Renal pelvis (tissue), 12 donors: ENCODE measurements at places on chromosomes 1 and 21. TPM values are rescaled to one million over a fixed set of nuclear protein-coding genes. Genes with fewer than 3 reads are reported as not detected.

PALMD gene
- 1.9 TPM for polyA plus RNA-seq

PDC gene
- 0.33 TPM for polyA plus RNA-seq

CD53 gene
- 6.6 TPM for polyA plus RNA-seq

ADSS2 gene
- polyA plus RNA-seq, result 57.5 TPM

SYT14 gene
- 0.49 TPM for polyA plus RNA-seq

PGLYRP4 gene
- polyA plus RNA-seq, result not detected

DNA sequence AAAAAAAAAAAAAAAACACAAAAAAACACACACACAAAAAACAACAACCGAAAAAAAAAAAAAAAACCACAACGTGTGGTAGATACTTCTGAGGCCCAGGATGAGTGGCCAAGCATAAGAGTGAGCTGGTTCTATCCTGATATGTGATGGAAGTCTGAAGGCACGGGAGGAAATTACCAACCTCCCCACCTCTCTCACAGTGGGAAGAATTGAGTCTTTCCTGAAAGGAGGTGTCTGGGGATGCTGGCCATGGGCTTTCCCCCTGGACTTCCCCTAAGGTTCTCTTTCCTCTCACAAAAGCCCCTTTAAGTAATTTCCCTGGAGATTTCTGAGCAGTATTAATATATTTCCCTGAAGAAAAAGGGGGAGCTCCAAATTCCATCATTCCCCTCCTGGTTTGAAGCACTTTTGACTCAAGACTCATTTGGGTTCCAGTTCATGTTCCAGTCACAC is 5.2 kb downstream of the TMCC2 start:
- no peak for DNase-seq

- DNase-seq, result no peak
These were observed 65.9 kb upstream of the FAM20B start for GRCh38 chr1:178959543-178960460.

- DNase-seq, result no peak
These were observed 22.1 kb upstream of the IGSF21 start for GRCh38 chr1:18085387-18086074.

- no peak for DNase-seq
These were observed 79.6 kb downstream of the UCHL5 start for GRCh38 chr1:192979542-192979941.

- no peak for DNase-seq
These were observed 15.3 kb downstream of the SYF2 start for GRCh38 chr1:25217015-25217414.

DNA sequence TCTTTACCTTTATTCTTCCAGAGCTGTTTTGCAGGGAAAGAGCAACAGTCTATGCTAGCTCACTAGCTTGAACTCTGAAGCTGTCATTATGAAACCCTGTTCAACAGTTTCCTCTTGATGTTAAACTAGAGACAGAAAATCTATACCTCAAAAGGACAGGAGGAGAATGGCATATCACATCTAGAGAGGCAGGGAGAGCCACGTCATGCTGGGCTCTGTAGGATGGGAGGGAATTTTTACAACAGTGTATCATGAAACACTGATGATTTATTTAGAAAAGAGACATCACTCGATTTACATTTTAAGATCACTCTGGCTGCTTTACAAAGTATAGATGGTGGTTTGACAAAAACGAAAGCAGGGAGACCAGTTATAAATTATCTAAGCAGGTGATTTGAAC is 224.9 kb upstream of the COA6 start:
- DNase-seq, result no peak

DNA sequence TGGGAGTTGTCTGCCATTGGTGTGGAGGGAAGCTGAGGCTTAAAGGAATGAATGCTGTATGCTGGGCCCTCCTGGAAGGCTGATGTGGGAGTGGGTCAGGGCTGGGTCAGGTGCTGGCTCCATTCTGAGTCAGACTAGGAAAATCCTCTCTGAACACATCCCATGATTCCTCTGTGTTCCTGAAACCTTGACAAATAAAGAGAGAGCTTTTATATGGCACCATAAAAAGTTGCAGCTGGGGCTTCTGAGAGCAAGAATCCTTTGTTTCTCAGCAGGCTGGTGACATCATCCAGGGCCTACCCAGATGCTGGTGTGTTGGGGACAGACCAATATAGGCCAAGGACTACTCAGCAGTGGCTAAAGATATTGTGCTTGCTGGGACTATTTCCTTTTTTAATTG is 27.8 kb upstream of the NFASC start:
- DNase-seq, result no peak

- DNase-seq, result no peak
These were observed 99.6 kb downstream of the APP start for GRCh38 chr21:26070822-26071425.

- peak; percentile 55 for DNase-seq
These were observed 65.2 kb upstream of the GOLT1A start for GRCh38 chr1:204278958-204279357.

DNA sequence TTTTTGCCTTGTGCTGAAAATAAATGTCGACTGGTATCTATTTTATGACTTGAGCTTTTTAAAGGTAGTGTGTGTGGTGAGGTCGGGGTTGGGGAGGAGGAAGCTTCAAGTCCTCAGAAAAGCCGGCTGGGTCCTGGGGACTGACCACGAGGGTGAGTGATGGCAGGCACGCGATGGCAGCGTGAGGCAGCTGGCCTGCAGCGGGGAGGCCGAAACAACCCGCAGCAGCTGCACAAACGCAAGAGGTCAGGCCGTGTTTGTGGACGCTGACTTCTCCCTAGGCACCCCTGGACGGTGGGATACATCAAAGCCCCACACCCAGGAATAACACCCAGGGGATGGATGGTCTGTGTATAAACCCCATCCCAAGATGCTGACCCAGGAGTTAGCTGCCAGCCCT is 51.4 kb downstream of the ZBTB18 start:
- DNase-seq, result no peak

GRCh38 chr1:15975358-15975804 is 520 bp downstream of the ZBTB17 start:
- DNase-seq, result peak; percentile 35

DNA sequence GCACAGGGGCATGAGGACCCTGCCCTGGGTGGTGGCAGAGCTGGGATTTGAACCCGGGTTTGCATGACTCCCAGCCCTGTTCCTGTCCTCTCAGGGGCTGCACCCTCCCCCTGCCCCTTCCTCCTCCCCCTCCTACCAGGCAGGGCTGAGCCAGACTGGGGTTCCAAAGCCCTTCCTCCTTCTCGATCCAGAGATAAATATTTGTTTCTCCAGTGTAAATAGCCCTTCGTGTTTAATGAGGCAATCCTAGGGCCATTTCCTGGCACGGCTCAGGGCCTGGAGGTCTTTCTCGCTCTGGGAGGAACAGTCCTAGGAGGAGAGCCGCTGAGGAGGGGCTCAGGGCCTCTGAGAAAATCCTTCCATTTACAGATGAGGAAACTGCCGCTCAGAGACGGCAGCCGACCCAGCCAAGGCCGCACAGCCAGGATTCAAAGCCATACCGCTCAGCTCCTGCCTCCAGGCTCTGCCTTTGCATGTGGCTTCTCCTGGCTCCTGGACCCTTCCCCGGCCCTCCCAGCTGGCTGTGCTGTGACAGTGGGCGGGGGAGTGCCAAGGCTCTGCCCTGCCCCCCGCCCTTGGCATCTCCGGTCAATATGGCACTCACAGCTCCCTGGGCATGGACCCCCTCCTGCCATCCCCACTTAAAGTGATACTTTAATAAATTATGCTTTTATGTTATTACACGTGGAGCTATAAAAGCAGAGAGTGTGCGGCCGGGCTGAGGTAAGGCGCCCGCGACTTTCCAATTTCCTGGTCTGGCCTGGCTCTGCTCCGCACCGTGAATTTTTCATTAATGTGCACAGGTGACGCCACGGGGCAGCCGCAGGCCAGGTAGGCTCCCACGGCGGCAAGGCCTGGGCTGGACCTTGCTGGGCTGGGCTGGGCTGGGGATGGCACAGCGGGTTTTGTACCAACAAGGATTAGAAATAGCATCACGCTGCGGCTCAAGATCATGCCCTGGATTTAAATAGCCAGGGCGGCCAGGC is 114.7 kb upstream of the WNT4 start:
- no peak for DNase-seq

- no peak for DNase-seq
These were observed 7.7 kb upstream of the TCP10L start for GRCh38 chr21:32592929-32593502.

- DNase-seq, result no peak
These were observed 3.6 kb upstream of the PRRX1 start for GRCh38 chr1:170660281-170660713.

DNA sequence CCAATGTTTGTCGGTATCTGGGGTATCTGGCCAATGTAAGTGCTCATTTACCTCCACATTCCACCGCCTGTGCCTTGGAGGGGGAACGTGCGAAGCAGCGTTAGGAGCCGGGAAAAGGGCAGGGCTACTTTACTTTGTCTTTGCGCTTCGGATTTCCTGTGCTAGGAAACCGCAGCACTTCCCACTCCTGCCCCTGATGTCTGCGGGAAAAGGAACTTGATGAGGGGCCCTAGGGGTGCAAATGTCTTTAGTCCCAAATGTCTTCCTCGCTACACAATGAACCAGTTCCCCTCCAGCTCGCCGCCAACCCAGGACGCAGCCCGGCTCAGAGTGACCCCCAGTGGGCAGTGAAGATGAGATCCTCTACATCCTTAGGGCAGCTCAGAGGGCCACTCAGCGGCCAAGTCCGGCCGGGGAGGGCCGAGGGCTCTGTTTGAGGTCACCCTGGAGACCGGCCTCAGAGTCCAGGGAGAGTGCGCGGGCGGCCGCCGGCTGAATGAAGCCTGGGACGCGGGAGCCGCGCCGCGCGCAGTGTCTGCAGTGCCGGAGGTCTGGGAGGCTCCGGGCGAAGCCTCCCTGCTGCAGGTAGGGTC is at the start of gene DYNLT5:
DYNLT5 (plus strand) TSS at position 460 of the 593 bp plus-strand sequence. CDS start 2,200 bp downstream, outside the sequence.
- DNase-seq, result peak; percentile 38

DNA sequence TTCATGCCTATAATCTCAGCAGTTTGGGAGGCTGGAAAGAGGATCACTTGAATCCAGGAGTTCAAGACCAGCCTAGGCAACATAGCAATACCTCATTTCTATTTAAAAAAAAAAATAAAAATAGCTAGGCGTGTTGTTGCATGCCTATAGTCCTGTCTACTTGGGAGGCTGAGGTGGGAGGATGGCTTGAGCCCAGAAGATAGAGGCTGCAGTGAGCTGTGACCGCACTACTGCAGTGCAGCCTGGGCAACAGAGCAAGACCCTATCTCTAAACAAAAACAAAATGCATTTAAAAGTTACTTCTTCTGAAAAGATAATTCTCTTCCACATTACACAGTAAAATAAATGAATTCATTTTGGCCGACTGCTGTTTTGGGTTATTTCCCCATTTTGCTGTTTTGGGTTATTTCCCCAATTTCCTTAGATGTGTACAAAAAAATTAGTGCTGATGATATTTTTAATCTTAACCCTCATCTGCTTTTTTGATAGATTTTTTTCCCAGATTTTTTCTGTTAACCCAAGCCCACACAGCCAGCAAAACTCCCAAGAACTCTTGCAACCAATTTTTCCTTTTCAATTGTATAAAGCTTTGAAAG is 23.0 kb upstream of the SAMSN1 start:
- no peak for DNase-seq
